ENCODE measurements at places on chromosomes 1 and 21. TPM values are rescaled to one million over a fixed set of nuclear protein-coding genes. Genes with fewer than 3 reads are reported as not detected.

The ANXA9 gene
- total RNA-seq, result not detected

The RAB42 gene
- total RNA-seq, result not detected

The SPATA45 gene
- total RNA-seq, result not detected

The TSPEAR gene
- total RNA-seq, result not detected

The PHGDH gene
- 209 TPM for total RNA-seq

The ERO1B gene
- 4.8 TPM for total RNA-seq

The FHAD1 gene
- total RNA-seq, result not detected

The MPZ gene
- 3.9 TPM for total RNA-seq

The GJA5 gene
- not detected for total RNA-seq

The SFPQ gene
- total RNA-seq, result 402 TPM

The PDZK1IP1 gene
- total RNA-seq, result not detected

The FBLIM1 gene
- total RNA-seq, result not detected

The CYP4Z1 gene
- total RNA-seq, result not detected

The SLC45A3 gene
- not detected for total RNA-seq
